ENCODE measurements at places on chromosomes 13 and 19.

GRCh38 chr19:9849791-9850190 lies 14.7 kb downstream of the PIN1 start:
- no peak for DNase-seq

GRCh38 chr13:98487016-98487415 lies 89.9 kb downstream of the STK24 start:
- no peak for DNase-seq

GRCh38 chr19:35946203-35946602 lies 10.0 kb downstream of the LRFN3 start:
- no peak for DNase-seq

DNA sequence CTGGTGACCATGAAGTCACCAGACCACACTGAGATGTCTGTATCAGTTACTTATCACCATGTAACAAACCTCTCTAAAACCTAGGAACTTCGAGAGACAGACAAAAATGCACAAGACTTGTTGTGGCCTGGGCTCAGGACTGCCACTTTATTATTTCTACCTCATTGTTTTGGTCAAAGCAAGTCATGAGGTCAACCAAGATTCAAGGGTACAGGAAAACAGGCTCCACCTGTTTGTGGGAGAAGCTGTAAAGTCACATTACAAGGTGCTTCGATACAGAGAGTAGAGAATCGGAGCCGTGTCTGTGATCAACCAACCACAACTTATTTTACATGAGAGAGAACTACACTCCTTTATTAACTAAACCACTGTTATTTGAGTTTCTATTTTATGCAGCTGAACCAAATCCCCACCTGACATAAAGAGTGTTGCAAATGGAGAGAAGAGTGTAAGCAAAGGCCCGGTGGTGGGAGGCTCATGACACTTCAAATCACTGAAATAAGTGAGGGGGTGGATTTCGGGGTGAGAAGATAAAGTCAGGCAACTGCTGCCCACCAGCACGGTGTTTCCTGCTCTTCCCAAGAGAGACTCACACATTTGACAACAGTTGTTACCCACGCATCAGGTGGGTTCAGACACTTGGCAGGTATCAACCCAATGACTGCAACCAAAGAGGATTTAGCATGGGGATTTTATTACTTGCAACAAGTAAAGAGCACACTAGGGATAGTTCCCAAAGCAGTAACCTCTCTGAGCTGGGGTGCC lies 39.0 kb upstream of the IGSF23 start:
- no peak for DNase-seq

DNA sequence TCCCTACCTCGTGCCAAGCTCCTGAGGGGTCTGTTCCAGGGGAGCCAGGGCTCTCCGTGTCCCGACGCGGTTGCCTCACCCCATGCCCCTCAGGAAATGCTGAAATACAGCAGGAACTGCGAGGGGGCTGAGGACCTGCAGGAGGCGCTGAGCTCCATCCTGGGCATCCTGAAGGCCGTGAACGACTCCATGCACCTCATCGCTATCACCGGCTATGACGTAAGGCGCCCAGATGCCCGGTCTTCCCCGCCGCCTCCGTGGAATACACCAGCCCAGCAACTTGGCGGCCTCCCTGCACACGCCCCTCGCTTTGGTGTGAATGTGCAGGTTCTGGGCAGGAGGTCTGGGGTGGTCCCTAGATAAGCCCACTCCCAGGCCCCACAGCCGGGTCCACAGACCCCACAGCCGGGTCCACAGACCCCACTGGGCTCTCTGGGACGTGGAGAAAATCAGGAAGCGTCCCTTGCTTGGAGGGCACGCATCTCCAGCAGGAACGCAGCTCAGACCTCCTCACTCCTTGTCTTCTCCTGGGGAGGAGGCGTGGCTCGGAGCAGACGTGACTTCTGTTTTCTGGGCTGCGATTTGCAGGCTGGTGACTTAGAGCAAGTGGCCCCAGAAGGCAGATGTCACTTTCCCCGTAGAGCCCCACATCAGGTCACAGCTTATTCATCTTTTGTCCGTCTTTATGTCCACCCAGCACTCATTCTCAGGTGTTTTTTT lies 19.4 kb upstream of the F7 start:
- DNase-seq: no peak

DNA sequence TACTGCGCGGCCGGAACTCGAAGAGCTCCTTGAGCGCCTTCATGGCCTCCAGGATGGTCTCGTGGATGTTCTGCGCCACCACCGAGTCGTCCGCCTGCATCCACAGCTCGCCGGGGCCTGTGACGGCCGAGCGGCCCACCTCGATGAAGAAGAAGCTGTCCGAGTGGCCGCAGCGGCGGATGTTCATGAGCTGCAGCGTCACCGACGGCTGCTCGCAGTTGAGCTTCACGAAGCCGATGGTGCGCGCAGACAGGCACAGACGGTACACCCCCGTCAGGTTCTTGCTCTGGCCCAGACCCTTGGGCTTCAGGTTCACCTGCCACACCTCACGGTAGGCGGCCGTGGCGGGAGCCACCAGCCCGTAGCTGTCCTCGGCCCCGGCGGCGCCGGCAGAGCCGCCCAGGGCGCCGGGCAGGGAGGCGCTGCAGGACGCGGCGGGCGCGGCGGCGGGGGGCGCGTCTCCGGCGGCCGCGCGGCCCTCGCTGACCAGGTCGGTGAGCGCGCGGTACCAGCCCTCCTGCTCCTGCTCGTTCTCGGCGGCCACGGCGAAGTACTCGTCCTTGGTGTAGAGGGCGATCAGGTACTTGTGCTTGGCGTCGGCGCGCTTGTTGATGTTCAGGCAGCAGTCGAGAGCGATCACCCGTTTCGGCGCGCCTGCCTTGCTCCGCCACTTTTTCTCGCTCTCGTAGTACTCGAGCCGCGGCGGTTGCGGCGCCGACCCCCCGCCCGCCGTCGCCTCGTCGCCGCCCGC lies 1.1 kb downstream of the IRS2 start:
- DNase-seq: no peak
